ENCODE measurements at places on chromosomes 13 and 19.

DNA sequence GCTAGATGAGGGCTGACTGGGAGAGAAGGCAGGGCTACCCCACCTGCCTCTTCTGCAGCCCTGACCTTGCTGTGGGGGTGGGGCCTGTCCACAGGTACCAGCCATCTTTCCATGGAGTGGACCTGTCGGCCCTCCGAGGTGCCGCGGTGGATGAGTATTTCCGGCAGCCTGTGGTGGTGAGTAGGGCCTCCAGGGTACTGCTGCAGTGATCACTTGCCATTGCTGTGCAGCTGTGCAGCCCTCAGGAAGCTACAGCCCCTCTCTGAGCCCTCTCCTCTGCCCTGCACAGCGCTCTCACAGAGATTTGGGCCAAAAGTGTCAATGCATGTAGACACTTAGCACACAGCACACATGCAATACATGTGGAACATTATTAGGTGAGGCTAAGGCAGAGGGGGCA lies 11.8 kb downstream of the YIPF2 start:
- DNase-seq, result no peak

GRCh38 chr19:44869733-44870470 lies 21.2 kb upstream of the TOMM40 start:
- DNase-seq, result no peak

DNA sequence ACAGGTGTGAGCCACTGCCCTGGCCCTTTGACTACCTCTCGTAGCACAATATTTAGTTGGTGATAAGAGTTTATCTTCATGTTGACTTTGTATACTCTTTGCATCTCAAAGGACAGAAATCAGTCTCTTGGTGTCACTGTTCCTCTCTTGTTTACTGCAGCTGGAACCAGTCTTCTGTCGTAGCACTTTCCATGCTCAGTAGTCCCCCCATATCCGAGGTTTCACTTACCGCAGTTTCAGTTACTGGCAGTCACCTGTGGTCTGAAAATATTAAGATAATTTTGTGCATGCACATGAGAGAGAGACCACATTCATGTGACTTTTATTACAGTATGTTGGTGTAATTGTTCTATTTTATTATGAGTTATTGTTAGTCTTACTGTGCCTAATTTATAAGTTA lies 49.1 kb downstream of the WASF3 start:
- DNase-seq, result no peak

- no peak for DNase-seq
Measured at GRCh38 chr13:42055500-42056085, 7.1 kb downstream of the DGKH start.

DNA sequence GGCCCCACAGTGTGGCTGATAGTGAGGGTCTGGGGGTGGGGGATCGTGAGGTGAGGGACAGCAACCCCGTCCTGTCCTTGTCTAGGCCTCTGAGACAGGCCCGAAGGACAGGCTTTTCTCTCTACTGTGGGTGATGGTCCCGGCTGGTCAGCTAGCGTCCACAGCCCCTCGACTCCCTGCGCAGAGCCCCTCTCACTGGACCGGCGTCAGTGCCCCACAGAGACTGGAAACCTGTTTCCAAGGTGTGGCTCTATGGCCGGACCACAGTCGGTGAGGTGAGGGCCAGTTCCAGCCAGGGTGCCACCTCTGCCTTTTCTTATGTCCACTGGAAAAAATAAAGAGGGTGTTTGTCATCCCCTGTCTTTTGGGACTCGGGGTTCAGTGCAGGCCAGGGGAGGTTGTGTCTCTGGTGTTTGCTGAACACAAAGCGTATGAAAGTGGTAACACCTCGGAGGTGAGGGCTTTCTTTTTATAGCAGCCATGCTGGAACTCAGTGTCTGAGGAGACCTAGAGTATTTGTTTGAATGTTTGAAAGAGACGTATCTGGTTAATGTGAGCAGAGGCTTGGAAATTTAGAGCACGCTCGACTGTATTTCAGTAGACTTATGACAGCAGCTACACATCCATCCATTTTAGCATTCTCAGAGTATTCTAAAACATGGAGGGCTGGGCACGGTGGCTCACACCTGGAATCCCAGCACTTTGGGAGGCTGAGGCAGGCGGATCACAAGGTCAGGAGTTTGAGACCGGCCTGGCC lies 22.8 kb downstream of the ATP11A start:
- no peak for DNase-seq

DNA sequence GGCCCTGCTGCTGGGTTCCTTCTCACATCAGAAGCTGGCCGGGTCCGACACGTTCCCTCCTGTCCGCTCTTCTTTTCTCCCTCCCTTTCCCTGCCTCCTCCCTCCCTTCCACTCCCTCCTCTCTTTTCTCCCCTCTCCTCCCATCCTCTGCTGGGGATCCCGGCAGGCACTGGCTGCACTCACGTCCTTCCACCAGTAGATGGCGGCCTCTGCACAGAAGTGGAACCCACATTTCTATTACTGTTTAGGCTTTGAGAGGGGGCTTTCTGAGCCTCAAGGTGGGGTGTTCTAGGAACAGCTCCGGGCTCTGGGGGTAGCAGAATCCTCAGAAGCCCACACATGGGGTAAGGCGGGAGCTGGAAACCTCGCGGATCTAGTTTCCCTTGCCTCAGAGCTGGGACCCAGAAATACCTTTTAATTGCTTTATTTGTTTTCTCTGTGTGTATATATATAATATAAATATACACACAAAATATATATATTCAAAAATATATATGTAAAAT lies 294.2 kb downstream of the ZNF536 start:
- peak; percentile 62 for DNase-seq

DNA sequence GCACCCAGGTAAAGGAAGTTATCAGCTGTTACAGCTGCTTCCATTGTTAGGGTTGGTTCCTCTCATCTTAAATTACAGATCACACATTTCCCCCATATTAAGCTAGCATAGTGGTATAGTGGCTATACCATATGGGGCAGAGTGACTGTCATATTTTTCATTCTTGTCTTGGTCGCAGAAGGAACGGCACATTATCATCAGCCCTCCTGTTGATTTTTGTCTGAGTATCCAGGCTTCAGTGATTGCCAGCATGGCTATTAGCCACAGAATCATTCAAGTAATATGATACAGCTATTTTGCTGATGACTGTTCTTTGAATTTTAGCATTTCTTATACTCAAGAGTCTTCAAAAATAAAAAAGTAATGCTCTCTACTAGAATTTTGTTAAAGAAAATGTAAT lies 240.9 kb downstream of the LIG4 start:
- no peak for DNase-seq

- no peak for DNase-seq
Measured at GRCh38 chr13:99383511-99383921, 76.3 kb upstream of the GPR183 start.
